ENCODE measurements at places on chromosomes 1 and 21.

DNA sequence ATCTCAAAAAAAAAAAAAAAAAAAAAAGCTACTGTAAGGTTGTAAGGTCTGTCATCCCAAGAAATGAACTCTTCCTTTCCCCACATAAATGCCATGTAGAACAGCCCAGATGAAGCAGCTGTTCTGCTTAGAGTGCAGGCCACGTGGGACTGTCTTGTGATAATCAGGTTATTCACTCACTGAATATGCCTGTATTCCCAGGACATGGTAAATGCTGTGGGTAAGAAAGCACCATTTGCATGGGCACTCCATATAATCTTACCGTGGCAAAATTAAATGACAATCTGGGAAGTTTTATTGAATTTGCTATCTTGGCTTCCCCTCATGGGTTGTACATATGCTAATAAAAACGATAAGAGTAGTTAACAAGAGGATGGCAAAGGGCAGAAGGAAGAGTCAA is 13.8 kb downstream of the RGS5 start:
- peak; percentile 17 for DNase-seq

DNA sequence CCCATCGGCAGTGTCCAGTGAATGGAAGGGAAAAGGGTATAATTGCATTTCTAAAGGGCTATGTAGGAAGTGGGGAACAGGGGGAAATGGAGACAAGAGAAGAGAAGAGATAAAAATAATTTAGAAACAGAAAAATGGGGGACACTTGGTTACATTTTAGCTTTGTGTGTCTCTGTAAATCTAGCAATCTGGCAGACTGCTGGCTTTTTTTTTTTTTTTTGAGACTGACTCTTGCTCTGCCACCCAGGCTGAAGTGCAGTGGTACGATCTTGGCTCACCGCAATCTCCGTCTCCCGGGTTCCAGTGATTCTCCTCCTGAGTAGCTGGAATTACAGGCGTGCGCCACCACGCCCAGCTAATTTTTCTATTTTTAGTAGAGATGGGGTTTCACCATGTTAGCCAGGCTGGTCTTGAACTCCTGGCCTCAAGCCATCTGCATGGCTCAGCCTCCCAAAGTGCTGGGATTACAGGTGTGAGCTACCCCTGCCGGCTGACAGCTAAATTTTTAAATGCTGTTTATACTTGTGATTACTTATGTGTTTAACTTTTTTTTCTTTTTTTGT is 53.4 kb downstream of the AGPAT3 start:
- DNase-seq, result no peak

- no peak for DNase-seq
Measured at GRCh38 chr1:164586591-164586990, 27.6 kb downstream of the PBX1 start.

DNA sequence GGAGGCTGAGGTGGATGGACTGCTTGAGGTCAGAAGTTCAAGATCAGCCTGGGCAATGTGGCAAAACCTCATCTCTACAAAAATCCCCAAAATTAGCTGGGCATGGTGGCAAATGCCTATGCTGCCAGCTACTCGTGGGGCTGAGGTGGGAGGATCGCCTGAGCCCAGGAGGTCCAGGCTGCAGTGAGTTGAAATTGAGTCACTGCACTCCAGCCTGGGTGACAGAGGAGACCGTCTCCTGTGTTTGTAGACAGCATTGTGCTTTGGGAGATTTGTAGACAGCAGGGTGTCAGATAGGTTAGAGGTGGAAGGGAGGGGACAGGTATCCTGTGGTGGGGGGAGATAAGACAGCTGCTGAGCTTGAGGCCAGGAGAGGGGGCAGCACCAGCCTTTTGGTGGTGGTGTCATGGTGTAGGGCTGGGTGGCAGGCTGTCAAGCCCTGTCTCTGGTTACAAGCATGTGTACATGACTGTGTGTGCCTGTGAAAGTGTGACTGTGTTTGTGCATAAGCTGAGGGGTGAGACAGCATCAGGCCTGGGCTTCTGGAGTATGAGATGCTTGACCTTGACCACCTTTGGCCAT is 15.2 kb downstream of the PPFIA4 start:
- no peak for DNase-seq

DNA sequence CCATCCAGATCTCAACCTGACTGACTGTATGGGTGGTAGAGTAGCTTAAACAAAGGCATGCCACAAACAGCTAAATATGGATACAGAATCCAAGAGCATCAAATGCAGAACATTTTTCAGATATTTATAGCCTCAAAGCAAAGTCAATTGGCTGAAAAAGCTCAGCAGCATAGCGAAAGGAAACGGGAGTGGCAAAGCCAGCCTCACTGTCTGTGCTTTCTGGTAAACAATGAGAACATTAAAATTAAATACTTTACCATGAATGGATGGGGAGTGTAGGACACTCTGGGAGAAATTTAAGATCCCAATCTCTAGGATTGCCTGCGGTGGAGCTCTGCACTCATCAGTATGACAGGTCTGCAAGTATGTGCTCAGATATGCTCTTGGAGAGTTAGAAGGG is 4.4 kb downstream of the RASAL2 start:
- no peak for DNase-seq

- no peak for DNase-seq
Measured at GRCh38 chr1:55682198-55682597, 467.0 kb upstream of the USP24 start.
